ENCODE measurements at places on chromosomes 5 and 9.

DNA sequence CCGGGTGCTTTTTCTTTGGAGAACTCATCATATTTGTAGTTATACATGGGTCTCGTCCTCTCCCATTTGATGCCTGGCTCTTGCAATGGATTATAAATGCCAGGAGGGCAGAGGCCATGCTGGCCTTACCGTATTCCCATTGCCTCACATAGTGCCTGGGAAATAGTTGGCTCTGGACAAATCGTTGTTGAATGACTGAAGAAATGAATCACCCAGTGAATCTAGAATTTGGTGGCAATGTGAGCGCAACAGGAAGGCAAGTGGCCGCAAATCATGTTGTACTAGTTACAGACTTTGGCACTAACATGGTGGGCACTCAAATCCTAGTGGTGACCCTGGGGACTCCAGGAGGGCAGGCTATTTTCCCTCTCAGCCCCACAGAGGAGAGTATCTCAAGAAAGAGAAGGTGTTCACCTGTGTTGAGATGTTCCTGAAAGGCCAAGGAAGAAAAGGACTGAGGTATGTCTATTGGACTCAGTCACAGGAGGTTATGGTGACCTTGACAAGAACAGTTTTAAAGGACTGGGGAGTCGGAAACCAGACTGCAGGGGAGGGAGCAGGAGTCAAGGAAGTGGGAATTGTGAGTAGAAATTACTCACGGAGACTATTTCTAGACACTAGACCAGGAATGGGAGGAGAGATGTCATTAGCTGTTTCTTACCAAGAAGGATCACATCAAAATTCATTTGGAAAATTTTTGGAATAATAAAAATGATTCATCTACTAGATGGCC is 61.7 kb upstream of the COL15A1 start:
- DNase-seq, result no peak

DNA sequence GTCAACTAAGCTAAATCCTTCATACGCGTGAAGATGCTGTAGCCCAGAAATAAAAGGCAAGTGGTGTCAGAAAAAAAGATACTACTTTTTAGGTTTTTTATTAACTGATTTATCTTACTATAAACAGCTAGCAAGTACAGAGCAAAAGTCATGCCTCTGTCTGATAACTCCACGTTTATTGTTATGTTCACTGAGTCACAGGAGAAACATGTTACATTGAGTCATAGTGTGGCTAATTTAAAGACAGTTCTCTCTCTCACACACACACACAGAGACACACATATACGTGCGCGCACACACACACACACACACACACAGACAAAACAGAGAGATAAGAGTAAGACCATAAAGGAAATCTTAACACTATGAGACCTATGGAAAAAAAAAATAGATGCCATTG is 770.0 kb upstream of the CDH10 start:
- no peak for DNase-seq

- no peak for DNase-seq
Observed at GRCh38 chr5:59814537-59814872, 79.0 kb downstream of the PDE4D start.

DNA sequence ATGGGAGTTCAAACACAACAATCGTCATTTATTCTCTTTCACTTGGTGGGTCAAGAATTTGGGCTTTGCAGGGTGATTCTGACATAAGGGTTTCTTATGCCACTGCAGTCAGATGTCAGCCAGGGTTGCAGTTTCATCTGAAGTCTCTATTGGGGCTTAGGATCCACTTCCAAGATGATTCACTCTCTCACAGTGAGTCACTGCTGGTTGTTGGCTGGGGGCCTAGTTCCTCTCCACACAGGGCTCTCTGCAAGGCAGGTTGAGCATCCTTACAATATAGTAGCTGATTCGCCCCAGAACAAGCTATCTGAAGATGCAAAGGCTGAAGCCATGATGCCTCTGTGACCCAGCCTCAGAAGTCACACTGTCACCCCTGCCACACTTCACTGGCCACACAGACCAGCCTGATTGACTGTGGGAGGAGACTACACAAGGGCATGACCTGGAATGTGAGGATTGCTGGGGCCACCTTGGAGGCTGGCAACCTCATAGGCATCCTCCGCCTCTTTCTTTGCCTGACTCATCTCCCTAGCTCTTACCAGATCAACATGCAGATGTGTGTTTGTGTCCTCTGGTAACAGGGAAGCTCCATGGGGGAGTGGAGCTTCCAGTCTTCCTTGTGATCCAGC is 4.5 kb upstream of the CARD19 start:
- peak; percentile 52 for DNase-seq

DNA sequence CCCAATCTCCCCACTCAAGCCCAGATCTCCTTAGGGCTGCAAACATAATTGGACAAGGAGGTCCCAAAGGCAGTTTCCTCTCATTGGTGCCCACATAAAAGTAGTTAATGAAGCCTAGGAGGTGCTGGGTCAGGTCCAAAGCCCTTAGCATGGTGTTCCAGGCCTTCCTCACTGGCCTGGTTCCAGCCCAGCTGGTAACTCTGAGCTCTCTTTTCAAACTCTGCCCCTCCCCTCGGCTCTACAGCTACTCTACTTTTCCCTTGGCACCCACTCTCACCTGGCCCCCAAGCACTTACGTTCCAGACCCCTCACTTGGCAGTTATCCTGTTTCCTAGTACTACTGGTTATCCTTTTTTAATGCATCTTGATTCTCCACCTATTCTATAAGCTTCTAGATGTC is 9.9 kb downstream of the SEPTIN8 start:
- DNase-seq, result no peak

DNA sequence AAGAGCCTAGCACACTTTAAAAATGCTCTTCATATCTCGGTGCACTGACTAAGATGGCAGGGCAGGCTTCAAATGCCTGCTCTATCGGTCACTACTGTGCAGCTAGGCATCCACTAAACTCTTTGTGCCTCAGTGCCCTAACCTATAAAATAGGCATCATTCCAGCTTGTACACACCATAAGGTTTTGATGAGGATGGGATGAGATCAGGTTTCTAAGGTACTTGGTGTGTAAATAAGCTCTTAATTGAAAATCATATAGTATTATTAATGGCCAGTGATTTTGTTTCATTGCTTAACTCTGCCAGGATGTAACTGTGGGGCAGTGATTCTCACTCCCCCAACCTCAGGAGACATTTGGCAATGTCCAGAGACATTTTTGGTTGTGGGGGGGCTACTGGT is 78.5 kb downstream of the ALDH1A1 start:
- no peak for DNase-seq

DNA sequence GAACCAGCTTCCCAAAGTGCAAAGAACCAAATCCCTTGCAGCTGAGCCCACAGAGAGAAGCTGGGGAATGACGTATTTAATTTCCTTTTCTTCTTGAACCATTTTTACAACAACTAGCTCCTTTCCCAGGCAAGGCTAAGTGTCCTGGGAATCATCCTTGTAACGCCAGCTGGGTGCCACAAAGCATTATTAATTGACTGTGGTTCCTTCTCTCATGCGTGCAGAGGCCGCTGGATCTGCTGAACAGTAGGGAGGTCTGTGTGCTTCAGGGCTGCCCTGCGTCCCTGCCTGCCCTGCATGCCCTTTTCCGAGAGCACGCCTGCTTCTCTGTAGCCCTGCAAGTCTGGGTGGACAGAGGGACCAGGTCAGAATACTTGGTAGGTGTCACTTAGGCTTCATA is 124.1 kb upstream of the OTULINL start:
- DNase-seq, result no peak

- no peak for DNase-seq
Observed at GRCh38 chr5:176768174-176768970, 42.0 kb upstream of the UNC5A start.

- no peak for DNase-seq
Observed at GRCh38 chr5:56480078-56480704, 247.1 kb upstream of the ANKRD55 start.

DNA sequence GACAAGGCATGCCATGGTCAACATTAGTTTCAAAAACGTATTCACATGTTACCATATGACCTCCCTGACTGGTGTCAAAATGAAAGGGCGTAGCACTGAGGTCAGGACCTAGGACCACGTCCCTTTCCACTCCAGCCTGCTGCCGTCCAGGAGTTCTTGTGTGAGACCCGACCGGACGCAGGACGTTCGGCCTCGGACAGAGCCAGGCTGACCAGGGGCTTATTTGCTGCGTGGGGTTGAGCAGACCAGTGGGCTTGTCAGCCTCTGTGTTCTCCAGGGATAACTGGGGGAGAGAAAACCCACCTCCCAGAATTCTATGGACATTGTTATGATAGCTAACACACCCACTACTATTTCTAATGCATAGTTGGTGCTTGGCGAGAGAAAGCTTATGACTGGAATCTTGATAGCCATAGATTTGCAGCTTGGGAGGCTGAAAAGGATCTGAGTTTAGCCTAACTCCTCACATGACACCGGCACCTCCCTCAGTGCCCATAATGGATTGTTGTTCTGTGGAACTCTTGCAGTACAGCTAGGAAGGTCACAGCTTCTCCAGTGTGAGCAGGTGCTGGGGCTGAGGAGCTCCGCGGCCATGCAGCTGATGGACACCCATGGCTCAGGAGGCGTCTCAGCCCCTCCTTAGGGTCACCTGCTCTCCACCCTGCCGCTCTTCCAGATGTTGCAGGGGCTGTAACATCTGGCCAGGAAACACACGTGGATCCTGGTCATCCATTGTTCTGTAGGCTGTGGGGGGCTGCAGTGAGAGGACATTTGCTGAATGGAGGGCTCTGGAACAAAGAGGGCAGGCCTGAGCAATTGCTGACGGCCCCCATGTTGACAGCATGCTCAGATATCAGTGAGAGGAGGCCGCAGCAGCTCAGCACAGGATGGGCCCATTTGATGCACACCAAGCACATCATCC is 368.4 kb downstream of the IRX2 start:
- DNase-seq, result no peak

DNA sequence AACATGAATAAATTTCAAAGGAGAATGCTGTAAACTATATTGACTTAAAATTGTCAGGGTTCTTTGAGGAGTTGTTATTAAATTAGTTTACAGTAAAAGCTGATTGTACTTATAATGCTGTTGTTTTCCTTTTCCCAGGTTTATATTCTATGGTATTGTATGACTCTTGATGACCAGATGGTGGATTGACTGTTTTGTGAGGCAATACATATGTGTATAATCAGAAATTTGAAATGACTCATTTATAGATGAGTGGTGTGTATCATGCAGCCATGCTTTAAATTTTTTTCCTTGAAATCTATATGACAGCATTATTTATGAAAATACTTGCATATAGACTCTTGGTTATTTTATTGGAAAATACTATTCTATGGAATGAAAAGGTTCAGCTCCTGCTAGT is 195.3 kb downstream of the CNTLN start:
- DNase-seq, result no peak

DNA sequence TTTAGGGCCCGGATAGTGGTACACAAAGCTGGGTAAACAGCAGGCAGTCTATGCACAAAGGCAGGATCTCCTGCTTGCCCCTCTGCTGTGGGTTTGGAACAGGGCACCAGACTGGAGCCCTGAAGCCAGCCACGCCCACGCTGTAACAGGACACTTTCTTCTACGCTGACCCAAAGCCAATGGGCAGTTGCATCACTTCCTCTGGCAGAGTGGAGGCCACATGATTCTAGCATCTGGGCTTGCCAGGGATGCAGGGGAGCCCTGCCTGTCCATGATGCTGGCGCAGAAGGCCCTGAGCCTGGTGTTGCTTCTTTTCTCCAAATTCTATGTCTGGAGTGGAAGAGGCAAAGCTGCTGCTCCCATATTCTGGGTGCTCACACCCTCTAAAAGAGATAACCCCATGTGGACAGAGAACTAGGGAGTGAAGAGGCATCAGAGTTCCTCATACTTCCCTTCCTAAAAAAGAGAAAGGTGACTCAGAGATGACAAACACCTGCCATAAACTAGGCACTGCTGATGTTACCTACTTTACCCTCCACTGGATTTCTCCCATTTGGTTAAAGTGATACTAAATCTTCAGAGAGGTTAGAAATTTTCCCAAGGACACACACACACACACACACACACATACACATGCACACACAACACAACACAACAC is 260.3 kb upstream of the KLF4 start:
- DNase-seq, result peak; percentile 5

GRCh38 chr9:91726406-91727100 is 223.5 kb downstream of the ROR2 start:
- no peak for DNase-seq

DNA sequence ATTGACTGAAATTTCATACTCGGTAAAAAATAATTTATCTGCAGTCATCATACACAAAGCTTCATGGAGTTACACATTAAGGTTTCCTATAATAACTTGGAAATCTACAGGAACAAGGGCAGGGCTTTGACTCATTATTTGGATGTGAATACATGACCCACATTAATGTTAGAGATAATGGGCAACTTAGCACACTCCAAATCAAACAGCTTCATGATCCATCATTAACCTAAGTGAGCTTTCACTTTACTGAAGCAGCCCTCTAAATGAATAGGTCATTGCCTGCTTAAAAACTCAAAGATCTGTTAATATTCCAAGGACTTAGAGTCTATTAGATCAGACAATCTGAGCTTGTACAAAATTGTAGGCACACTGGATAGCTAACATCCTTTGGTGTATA is 9.0 kb downstream of the CDH12 start:
- DNase-seq, result no peak

DNA sequence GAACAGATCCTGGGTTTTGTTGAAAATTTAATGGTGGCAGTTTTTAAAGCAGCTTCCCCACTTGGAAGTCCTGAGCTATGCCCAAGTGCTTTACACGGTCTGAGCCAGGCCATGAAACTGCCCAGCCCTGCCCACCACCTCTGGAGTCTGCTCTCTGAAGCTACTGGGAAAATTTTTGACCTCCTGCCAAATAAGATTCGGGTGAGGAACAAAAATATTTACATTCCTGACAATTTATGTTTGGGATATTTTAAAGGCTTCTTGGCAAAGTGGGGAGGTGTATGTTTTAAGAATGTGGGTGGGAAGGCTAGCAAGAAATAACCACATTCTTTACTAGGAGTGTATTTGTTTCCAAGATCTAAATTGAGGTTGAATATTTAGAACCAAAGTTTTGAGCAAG is 50.0 kb downstream of the HACD4 start:
- DNase-seq, result no peak

DNA sequence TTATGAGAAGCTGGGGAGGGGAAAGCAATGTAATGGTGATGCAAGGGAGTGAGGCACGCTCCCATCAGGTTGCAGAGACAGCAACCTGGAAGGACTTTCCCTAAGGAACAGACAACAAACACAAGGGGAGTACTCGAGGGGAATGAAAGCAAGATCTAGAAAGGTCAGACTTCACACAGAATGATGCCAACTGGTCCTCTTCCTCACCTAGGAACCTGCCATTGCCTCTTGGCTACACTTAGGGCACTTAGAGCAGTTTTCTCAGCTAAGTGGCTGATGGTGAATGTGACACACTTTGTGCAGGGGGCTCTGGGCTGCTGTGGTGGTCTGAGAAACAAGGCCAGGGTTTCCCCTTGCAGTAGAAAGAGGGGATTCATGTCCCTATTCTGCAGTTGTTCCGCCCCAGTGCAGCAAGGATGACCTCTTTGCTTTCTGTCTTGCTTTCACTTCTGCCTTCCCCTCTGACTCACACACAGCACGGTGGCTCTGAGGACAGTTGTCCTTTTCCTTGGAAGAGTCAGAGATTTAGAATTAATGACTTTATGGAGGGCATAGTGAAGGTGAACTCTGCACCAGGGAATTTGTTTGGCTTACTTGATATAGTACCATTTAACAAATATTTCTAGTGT is 394.0 kb upstream of the KLF4 start:
- DNase-seq, result no peak

Measured in Kasumi-1 (cell line).